Iris pigment epithelial cell (primary cell): ENCODE measurements at places on chromosomes 4 and X.

DNA sequence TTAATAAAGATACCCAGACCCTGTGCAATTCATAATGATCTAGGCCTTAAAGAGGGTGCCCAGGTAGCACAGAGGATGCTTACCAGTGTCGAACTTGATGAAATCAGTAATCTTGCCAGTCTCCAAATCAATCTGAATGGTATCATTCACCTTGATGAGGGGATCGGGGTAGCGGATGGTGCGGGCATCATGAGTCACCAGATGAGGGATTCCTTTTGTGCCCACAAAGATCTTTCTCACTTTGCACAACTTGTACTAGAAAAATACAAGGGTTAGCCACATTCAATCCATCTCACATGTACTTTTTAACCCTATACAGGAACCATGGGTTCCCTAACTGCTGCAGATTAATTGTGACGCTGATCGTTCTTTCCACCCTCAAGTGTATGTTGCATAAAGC lies 3.3 kb downstream of the RPS4X start:
- DNase-seq: no peak

GRCh38 chrX:23811108-23811651 lies 28.2 kb downstream of the SAT1 start:
- peak; percentile 25 for DNase-seq

DNA sequence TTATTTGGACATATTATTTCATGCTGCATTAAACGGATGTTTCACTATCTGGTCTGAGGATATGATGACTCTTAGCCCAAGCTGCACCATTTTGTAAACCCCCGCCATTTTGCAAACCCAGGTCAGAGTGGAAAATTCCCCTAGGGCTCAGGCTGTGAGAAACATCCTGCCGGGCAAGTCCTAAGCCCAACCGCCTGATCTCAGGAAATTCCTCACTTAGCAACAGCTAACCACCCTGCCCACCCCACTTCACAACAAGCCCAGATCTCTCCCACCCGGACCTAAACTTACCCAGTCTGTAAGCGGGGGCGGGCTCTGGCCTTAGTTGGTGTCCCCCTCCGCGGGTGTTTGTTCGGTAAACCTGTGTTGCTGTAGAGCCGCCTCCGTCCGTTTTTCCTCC lies 2747.1 kb downstream of the PCDH7 start:
- no peak for DNase-seq

GRCh38 chr4:108287834-108288413 lies 119.2 kb upstream of the LEF1 start:
- DNase-seq: no peak

DNA sequence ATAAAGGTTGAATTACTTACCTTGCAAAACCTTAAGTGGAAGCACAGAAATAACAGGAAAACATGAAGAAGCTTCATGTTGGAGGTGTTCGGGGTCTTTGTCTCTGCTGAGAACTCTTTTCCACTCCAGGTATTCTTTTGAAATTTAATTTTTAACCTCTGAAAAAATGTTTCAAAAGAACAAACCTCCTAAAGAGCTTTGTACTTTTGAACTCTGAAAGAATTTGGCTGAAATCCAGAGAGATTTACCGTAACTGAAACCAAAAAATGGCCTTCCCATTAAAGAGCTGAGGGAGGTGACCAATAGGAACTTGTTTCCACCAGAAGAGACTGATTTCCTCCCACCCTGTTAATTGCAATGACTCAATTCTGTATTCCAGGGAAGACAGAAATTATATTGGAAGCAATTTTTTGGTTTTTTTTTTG lies at the start of gene CFI:
Gene CFI (minus strand): TSS at position 105 of the 425 bp plus-strand sequence. CDS start 28 bp downstream, at position 77.
- peak; percentile 89 for DNase-seq

DNA sequence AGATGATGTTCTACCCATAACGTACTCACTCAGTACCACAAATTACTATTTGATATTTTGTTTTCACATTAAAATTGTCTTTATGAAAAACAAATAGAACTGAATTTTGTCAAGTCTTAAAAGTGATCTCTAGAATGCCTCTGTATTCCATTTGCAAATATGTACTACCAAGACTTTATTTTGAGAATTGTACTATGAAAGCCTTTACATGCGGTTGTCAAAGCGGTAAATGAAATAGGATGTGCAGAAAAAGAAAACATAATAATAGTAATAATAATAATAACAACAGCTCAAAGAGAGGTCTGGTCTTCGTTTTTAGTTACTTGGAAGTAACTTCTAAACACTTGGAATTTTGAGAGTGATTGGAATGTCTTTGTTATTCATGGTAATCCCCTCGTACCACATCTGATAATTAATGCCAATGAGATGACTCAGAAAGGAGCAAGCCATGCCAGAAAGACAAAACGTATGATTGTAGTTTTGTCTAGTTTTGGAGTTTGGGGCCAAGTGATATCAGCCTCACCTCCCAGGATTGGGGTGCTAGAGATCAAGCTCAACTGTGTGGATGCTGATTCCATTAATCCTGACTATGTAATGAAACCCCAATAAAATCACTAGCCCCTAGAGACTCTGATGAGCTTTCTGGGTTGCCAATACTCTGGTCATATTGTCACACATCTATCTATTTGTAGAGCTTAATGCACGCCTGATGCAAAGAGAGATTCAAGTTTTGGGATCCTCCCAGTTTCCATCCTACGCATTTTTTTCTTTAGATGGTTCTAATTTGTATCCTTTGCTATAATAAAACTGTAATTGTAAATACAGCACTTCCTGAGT lies 20.2 kb upstream of the CTSO start:
- DNase-seq: peak; percentile 63

DNA sequence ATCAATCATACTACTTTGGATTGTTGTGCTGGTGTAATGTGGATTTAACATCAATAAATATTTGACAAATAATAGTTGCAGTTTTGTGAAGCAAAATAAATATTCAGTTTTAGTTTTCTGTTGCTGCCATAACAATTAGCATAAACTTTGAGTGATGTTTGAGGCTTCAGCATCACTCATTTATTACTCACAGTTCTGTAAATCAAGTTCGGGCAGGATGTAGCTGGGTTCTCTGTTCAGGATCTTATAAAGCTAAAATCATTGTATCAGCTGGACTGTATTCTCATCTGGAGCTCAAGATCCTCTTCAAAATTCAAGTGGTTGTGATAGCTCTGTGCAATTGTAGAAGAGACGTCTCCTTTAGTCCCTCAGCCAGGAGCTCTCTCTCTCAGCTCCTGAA lies 81.7 kb downstream of the CBR4 start:
- no peak for DNase-seq
